GM18507 (cell line): ENCODE measurements at places on chromosomes 16 and 17.
A peak's percentile ranks its signal among the peaks of the same experiment; 100 is the strongest.

GRCh38 chr16:15961060-15961511 is 11.7 kb downstream of the ABCC1 start:
- peak; percentile 57 for DNase-seq

- no peak for DNase-seq
Observed at GRCh38 chr16:84617041-84617790, 662 bp downstream of the COTL1 start.

- DNase-seq = no peak
Observed at GRCh38 chr17:47208744-47209488, at the start of gene MYL4. Gene MYL4 (plus strand): TSS chr17:47209348. CDS start chr17:47209423, 75 bp downstream.

DNA sequence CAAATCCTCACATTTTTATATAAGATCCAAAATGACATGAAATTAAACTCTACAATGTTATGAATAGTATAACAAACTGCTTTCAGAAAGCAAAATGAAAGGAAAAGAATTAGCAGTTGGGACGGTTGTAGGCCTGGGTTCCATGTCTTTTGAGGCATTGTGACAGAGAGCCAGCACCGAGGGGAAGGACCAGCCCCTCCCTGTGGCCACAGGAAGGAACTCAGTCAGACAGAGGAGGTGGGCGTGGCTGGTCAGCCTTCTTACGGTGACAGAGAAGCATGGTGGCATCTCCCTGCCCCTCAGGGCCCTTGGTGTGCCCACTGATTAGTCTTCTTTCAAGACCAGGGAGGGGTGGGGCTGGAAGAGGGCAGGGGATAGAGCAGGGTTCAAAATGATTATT is 5.7 kb downstream of the ZNF319 start:
- no peak for DNase-seq

- DNase-seq = no peak
Observed at GRCh38 chr17:76968707-76969597, 100.7 kb downstream of the MGAT5B start.

DNA sequence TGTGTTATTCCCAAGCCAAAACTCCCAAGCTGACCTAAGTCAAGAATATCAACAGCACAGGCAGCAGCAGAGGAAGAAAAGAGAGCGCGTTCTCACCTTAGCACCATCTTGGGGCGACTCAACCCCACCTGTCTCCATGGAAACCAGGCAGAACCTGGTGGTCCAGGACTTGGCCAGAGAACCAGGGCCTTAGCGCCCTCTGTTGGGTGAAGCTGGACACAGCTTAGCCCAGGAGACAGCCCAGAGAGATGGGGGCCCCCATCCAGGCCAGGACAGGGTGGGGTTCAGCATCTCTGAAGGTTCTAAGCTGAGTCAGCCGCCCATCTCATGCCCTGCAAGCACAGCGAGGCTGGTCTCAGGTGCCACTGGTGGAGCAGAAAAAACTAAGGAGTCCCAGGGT is 60.1 kb upstream of the TMEM132E start:
- no peak for DNase-seq

GRCh38 chr17:78101112-78101511 is 27.4 kb downstream of the TMC6 start:
- DNase-seq = no peak

DNA sequence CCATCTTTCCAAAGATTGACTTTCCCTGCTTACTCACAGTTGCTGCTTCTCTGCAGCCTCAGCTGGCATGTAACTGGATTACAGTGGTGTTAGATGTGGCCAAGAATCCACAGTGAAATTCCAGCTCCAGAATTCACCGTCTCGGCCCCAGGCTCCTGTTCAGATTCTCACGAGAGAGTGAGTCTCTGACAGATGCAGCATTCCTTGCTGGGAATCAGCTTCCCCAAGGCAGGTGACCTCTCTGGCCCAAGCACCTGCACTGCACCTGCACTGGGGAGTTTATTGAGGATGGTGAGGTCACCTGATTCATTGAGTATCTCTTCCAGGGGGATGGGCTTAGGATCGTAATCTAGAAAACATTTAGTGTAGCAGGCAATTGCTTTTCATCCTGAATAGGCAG is 600.5 kb upstream of the RBFOX1 start:
- DNase-seq = no peak

DNA sequence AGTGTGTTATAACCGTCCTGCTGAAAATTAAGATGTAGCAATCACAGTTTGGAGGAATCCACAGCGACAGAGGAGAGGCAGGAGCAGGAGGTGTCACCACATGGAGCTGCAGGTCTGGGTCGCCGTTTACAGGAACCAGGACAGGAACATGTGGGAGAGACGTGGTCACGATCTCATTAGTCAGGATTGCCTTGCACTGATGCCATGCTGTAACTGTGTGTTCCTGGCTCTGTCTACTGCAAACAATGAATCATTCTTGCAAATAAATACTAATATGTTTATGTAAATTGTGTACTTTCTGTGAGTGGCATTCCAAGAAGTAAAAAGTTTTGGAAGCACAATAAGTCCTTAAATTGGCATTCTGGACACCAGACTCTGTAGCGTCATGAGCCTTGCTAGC is 271.8 kb downstream of the CPPED1 start:
- no peak for DNase-seq

DNA sequence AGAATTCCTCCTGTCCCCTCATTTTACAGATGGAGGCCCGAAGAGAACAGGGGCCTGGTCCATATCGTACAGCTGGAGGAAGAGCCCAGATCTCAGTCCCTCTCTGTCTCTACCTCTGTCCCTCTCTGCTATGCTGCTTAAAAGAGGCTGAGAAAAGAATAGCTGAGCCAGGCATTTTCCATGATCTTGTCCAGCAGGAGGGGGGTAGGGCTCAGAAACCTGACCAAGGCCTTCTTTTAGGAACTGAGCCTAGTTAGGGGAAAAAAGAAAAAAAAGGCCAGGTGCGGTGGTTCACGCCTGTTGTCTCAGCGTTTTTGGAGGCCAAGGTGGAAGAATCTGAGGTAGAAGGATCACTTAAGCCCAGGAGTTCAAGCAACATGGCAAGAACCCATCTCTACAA is 84.2 kb downstream of the MGAT5B start:
- no peak for DNase-seq

DNA sequence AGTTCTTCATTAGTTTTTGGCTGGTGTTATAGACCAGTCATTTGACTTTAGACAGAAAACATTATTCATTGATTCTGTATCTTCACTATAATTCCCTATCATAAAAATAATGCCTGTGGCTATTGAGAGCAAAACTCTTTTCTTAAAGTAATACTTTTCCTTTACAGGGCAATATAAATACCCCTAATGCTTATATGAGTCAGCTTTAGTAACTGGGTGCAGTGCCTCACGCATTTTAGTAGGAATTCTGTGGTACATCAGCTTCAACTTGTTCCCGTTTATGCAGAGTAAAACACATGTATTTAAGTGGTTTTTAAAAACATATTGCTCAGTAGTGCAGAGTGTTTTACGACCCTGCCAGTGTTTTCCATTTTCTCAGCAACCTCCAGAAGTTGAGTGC is 68.1 kb downstream of the SEC14L1 start:
- no peak for DNase-seq

GRCh38 chr17:75566834-75567233 is 20.8 kb upstream of the MYO15B start:
- no peak for DNase-seq

GRCh38 chr16:30658731-30659506 is 688 bp downstream of the FBRS start:
- no peak for DNase-seq

DNA sequence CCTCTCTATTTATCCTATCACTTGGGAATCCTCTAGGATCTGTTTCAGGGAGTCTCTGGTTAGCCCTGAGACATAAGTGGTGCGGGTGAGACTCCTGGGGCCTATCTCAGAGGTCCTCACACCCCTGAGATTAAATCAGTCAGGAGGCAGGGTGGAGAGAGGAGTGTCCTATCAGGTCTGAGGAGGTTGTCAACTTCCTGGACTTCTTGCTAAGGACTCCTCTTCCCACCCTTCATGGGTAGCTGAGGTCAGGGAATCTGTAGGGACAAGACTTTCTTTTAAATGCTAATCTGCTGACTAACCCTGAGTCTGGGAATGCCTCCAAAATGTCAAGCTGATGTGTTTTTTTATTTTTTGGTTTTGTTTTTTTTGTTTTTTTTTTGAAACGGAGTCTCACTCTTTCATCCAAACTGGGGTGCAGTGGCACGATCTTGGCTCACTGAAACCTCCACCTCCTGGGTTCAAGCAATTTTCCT is 6.6 kb upstream of the ARMC5 start:
- DNase-seq = no peak

GRCh38 chr17:19461116-19461515 is 50.1 kb downstream of the RNF112 start:
- no peak for DNase-seq

GRCh38 chr17:3693829-3694231 is 2.1 kb downstream of the P2RX5 start:
- peak; percentile 33 for DNase-seq

GRCh38 chr17:60573236-60574051 is 26.5 kb upstream of the PPM1D start:
- no peak for DNase-seq

GRCh38 chr16:50708373-50709060 is 15.1 kb downstream of the NOD2 start:
- DNase-seq = no peak

GRCh38 chr16:88799569-88800276 is 3.9 kb upstream of the CDT1 start:
- no peak for DNase-seq

DNA sequence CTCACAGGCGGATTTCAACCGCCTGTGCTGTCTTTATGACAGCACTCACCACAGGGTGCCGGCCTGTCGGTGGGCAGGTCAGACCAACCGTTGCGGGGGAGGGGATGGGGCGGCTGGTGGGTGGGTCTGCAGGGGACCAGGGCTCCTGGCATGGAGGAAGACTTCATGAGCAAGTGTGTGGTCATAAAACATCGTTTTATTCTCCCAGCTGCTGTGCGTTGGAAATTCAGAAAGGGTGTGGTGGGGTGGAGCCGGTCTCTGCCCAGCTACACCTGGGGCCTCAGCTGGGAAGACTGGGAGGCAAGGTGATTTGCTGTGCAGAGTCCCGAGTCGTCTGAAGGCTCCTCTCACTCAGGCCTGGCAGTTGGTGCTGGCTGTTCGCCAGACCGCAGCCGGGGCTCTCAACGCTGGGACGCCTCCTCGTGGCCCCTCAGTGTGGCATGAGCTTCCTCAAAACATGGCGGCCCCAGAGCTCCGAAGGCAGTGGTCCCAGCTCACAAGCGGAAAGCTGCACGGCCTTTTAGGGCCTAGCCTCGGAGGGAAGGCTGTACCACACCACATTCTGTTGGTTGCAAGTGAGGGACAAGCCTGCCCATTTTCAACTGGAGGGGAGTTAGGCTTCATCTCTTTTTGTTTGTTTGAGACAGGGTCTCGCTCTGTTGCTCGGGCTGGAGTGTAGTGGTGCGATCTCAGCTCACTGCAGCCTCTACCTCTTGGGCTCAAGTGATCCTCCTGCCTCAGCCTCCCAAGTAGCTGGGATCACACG is 45.8 kb upstream of the GSE1 start:
- no peak for DNase-seq

DNA sequence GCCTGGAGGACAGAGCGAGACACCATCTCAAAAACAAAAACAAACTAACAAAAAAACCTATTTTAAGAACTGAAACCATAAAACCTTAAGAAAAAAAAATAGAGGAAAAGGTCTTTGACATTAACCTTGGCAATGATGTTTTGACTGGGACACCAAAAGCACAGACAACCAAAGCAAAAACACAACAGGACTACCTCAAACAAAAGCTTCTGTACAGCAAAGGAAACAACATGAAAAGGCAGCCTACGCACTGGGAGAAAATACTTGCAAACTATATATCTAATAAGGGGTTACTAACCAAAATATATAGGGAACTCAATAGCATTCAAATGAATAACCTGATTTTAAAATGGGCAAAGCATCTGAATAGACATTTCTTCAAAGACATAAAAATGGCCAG is 32.3 kb downstream of the CDR2 start:
- DNase-seq = no peak

- DNase-seq = no peak
Observed at GRCh38 chr17:55248077-55248476, 16.7 kb upstream of the HLF start.

DNA sequence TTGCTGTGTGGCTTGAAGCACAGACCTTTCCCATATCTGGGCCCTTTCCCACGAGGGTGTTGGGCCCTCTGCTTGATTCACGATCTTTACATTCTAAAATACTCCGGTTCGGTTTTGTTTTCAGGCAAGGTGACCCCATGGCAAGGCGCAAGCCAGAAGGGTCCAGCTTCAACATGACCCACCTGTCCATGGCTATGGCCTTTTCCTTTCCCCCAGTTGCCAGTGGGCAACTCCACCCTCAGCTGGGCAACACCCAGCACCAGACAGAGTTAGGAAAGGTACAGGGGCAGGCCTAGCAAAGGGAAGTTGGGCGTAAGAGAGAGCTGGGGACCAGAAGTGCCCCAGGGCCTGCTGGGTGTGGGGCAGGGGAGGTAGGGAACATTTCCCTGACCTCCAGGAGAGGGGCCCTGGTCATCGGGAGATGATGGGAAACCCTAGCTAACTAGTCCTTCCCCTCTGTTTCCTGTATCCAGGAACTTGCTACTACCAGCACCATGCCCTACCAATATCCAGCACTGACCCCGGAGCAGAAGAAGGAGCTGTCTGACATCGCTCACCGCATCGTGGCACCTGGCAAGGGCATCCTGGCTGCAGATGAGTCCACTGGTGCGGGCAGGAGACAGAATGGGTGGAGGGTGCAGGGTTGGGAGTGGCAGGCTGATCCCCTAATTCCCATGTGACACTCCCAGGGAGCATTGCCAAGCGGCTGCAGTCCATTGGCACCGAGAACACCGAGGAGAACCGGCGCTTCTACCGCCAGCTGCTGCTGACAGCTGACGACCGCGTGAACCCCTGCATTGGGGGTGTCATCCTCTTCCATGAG is 1.4 kb downstream of the ALDOA start:
- DNase-seq = no peak

- DNase-seq = no peak
Observed at GRCh38 chr17:20852239-20852989, 190.4 kb downstream of the USP22 start.

DNA sequence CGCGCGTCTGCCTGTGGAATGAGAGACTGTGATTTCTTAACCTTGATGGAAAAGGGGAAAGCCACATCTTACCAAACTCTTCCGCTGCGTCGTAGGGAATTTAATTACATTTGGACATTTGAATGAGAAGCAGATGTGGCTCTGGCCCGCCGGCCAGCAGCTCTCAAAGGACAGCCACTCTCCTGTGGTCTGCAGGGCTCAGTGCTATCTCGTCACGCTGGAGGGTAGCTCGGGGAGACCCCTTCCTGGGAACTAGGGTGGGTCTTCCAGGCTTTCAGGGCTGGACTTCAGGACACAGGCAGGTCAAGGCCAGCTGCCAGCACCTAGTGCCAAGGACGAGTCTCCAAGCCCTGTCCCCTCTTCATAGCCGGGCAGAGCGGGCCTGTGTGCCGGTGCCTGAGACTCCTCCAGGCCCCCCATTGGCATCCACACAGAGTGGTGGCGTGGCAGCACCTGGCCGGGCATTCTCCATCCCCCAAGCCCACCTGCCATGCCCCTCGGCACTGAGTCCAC is 15.9 kb upstream of the TBX2 start:
- no peak for DNase-seq

- DNase-seq = no peak
Observed at GRCh38 chr17:35906191-35906925, 24.2 kb downstream of the RDM1 start.
